ENCODE measurements at places on chromosomes 16 and 17.

DNA sequence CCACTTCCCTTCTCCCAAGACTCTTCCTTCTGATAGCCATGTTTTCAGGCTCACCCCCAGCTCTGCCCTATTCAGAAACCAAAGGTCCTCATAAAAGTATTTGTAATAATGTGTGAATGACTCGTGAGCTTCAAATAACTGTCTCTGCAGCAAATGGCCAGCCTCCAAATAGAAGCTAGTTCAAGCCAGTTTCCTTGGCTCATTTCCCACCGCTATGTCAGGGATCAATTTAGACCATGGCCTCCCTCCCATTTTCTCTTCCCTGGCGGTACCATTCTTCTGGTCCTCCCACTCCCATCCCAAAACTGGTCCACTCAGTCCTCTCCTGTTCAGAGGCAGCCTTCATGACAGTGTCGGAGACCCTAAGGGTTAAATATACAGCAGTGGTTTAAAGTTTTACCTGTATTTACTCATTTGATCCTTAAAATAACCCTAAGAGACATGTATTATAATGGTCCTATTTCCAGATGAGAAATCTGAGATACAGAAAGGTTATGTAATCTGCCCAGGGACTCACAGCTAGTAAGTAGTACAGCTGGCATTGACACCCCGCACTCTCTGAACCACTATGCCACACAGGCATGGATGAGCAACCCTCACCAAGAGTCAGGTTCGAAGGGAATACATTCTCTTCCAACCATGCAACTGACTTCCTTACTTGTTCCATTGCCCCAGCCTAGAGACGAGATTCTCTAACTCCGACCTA, 42.9 kb downstream of the GAS7 start:
- no peak for DNase-seq

DNA sequence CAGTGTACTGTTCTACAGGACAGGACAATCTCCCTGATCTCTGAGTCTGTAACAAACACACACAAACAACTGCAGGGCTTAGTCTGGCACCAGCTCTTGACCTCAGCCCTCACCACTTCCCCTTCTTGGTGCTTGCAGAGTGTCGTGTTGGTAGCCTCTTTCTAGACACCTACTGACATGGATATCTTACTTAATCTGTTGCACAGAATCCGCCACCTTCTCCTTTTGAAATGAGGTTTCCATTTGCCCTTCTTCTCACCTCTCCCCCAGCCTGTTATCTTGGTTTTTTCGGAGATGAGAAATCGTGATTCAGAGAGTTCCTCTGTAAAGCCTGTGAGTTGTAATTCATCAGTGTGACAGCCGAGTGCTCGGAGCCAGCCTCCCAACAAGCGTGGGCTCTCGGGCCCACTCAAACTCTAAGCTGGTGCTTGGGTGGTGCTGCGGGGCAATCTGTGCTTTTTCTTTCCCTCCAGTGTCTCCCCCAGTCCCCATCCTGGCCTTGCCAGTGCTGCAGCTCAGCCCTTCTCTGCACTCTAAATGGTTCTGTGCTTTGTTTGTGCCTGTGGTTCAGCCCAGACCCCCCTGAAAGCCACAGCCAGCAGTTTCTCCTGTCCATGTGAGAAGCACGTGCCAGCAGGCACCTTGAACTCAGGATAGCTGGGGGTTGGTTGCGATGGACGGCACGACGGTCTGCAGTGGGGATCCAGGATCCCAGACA, 28.1 kb downstream of the KIAA0513 start:
- no peak for DNase-seq

- DNase-seq = no peak
Measured at GRCh38 chr17:47896672-47897490, 845 bp downstream of the SP2 start.

DNA sequence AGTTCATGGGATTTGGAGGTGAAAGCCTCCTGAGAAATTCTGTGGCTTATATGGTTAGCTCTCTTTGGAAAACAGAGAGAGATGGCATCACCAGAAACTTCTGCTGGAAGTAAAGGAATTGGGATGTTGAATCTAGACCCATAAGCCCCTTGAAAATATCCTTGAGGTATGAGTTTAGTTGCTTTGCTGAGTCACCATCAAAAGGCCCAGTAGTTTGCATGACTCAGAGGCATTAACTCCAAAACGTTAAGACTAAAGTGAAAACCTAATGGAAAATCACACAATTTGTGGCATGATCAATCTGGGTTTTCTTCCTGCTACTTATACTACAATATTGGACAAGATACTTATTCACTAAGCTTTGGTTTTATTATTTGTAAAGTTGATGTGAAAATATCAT, 349.2 kb upstream of the SALL1 start:
- no peak for DNase-seq

DNA sequence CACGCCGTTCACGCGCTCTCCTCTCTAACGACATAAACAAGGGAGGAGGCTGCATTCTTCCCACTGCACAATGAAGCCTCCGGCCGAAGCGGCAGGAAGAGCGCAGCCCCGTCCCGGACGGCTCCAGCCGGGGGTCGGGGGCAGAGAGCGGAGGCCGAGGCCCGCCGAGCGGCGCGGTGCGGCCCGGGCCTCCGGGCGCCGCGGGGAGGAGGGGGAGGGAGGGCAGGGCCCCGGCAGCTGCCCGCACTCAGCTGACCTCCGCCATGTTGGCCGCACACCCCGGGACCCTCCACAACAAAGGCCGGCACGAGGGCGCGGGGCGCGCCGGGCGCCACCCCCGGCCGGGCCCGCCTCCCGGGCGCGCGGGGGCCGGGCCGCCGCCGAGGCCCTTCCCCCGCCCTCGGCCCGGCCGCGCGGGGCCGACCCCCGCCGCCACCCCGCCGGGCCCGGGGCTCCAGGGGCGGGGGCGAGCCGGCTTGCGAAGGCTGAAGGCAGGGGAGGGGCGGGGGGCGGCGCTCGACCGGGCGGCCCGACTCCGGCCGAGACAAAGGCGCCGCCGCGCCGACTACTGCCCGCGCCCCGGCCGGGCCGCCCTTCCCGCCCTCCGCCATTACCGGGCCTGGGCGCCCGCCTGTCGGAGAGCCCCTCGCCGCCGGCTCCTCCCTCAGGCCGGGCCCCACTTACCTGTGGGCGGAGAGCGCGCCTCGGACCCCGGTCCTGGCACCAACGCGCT, 527 bp downstream of the SIAH1 start:
- DNase-seq = peak; percentile 83

- DNase-seq = no peak
Measured at GRCh38 chr17:65556910-65557348, 4.5 kb downstream of the AXIN2 start.

DNA sequence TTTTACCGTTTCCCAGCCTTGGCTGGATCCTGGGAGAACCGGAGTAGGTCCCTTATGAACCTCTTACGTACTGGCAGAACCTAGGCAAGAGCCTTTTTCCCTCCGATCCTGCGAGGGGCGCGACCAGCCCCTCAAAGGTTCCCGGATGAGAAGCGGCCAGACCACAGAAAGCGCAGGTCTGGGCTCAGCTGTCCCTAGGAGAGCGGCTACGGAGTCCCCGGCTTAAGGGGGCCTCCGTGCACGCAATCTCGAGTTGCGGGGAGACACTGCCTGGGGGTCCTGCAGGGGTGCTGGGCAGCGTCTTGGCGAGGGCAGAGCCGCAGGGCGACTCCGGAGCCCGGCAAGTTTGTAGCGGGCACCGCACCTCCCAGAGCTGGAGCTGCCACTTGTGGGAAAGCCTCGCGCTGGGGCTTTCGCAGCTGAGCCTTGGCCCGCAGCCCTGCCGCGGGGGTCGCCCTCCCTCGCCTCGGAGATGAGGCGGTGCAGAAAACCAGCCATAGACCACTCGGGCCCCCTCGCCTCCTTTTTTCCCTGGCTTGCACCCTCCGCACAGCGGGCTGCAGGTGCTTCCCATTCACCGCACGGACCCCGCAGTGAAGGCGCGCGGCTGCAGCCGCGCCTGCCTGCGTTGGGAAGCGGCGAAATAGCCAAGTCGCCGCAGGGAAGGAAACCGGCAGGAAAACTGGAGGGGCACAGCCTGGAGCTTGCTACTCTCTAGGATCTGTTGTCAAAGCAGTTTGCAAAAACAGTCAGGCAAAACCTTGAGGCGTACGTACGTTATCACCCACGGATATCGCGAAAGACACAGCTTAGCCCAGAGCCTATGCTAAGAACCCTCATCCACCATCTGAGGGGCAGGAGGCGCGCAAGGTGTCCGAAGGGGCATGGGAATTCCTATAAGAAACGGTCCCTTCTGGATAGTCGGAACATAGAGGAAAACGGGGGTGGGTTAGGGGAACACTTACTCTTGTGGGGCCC, 834 bp downstream of the CDH8 start:
- no peak for DNase-seq

- DNase-seq = no peak
Measured at GRCh38 chr16:70476272-70477020, 22.1 kb downstream of the FCSK start.
